Ovary (tissue), 10 donors: ENCODE measurements at places on chromosomes 16 and 17.
A peak's percentile ranks its signal among the peaks of the same experiment; 100 is the strongest.

DNA sequence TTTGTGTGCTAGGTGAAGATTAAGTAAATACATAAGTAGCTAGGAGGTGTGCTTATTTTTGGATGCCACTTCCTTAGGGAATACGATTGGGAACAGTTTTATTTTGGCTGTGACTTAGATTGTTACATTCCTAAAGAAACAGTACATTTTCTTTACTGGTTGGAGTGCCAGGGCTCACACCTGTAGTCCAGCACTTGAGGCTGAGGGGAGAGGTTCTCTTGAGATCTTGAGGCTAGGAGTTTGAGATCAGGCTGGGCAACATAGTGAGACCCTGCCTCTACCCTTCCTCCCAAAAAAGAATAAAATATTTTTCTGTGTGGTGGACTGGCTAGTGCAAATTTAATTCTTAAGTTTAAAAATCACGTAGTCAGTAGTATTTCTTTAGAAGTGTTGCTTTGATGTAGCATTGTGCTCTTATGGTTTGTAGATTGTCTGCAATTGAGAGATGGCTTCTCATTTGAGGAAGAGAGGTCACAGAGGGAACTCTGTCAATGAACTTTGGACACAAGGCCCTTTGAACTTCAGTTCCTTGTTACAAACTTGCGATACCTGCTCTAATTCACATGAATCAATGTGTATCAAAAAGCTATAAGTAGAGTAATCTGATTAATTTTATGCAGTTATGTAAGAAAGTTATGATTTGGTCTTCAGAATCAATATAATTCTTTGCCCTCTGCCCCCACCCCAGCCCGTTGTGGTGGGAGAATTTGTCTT lies 7.1 kb downstream of the HAPSTR1 start:
- no peak overlapping the region for H3K27ac ChIP-seq
- H3K36me3 ChIP-seq: no peaks in the 10 kb centered on the region
- no peak for DNase-seq

- H3K27me3 ChIP-seq: no peaks in the 10 kb centered on the region
- no peak overlapping the region for H3K4me3 ChIP-seq
- no peaks in the 10 kb centered on the region for H3K36me3 ChIP-seq
Observed at GRCh38 chr17:55124730-55125360, 139.9 kb upstream of the HLF start.

- peaks cover 14% of the 10 kb centered on the region for H3K4me1 ChIP-seq
- H3K27ac ChIP-seq: peak overlapping the region; percentile 31
- no peaks in the 10 kb centered on the region for H3K27me3 ChIP-seq
- DNase-seq: no peak
Observed at GRCh38 chr17:68807998-68808772, 147.0 kb downstream of the ABCA8 start.

- no peak overlapping the region for H3K27ac ChIP-seq
- DNase-seq: no peak
- H3K4me3 ChIP-seq: no peak overlapping the region
- H3K36me3 ChIP-seq: no peaks in the 10 kb centered on the region
- H3K27me3 ChIP-seq: no peaks in the 10 kb centered on the region
Observed at GRCh38 chr16:3652373-3653195, 1.9 kb upstream of the DNASE1 start.

GRCh38 chr17:82804442-82805191 lies 35.2 kb downstream of the ZNF750 start:
- no peak overlapping the region for H3K4me3 ChIP-seq
- no peaks in the 10 kb centered on the region for H3K27me3 ChIP-seq
- no peak overlapping the region for H3K27ac ChIP-seq
- peak; percentile 91 for DNase-seq
- no peaks in the 10 kb centered on the region for H3K36me3 ChIP-seq
- peaks cover 8% of the 10 kb centered on the region for H3K4me1 ChIP-seq
